GM12865 (cell line): ENCODE measurements at places on chromosomes 6 and 20.
A peak's percentile ranks its signal among the peaks of the same experiment; 100 is the strongest.

- DNase-seq = peak; percentile 73
These were observed 556 bp downstream of the PANK2 start for GRCh38 chr20:3889489-3890397.

- DNase-seq = no peak
These were observed 49.8 kb downstream of the MYB start for GRCh38 chr6:135230711-135231468.

DNA sequence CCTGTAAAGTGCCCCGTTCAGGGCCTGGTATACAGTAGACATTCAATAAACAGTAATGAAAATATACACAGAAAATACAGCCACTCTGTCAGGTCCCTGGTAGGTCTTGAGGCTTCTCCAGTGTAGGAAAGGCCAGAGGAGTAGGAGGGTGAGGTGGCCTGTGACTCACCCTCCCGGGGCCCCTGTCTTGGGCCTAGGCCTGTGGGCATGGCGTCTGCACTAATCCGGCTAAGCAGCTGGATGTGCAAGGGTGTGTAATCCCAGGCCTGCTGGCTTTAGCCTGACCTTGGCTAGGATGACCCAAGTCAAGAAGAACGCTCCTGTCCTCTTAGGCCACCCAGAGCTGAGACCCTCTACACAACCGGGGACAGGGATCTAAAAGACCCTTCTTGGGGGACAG lies 84.9 kb downstream of the KCNB1 start:
- DNase-seq = no peak

DNA sequence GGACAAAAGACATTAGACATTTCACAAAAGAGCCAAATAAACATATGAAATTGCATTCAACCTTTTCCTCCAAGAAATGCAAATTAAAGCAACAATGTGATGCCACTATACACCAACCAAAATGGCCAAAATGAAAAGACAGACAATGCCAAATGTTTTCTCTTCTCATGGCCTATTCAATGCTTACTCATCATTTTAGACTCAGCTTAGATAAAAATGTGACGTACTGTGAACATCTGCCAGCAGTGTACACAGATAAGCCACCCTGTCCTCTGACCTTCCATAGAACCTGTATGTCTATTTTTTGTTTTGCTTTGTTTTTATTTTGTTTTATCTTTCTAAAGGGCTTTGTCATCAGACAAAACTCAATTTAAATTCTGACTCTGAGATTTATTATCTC lies 385.2 kb downstream of the FRK start:
- DNase-seq = no peak

GRCh38 chr20:4808872-4809271 lies 87.2 kb downstream of the PRND start:
- DNase-seq = no peak

GRCh38 chr6:133340557-133340956 lies 99.4 kb downstream of the EYA4 start:
- DNase-seq = no peak

GRCh38 chr6:87799651-87800050 lies 97.6 kb upstream of the AKIRIN2 start:
- peak; percentile 59 for DNase-seq

DNA sequence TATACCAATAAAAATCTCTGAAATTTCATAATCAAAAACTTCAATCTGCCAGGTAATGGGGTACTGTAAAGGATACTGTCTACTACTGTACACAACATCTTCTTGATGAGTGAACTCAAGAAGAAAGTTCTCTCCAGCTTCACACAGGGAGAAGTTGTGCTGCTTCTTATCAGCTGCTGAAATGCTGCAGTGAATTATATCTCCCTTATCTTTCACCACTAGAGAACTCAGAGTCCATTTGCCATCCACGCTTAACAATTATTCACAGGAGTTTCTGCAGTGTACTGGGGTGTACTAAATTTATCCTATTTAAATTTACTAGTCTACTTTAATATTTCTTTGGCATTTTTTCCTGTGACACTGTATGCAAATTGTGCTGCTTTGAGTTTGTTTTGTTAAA lies 384.8 kb downstream of the TFAP2B start:
- DNase-seq = no peak

GRCh38 chr20:1130847-1131246 lies 12.4 kb downstream of the PSMF1 start:
- DNase-seq = no peak

DNA sequence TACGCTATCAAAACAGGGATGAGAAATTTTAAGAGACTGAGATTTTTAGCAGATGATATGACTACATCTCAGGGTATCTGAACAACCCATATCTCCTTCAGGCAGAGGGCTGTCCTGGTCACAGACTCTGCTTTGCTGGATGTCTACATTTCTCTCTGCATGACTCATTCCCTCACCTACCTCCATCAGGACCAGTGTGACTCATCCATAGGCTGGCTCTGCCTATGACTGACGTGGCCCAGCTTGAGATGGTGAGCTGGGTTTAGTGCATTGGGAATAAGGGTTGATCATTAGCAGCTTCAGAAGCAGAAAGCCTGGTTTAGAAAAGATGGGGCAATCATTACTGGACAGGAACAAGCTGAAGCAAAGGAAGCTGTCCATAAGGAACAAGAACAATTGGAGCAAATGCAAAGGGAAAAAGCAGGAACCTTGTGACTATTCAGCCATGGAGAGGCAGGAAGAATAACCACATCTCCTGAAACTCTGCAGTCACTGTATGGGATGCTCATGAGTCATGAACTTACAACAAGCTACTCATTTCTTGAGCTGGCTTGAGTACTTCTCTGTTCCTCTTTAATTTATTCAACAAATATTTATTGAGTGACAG lies 86.4 kb upstream of the CBLN4 start:
- DNase-seq = no peak
